ENCODE measurements at places on chromosomes 6 and 20. TPM values are rescaled to one million over a fixed set of nuclear protein-coding genes. Genes with fewer than 3 reads are reported as not detected.

- DNase-seq = no peak
These were observed 78.8 kb downstream of the PTCHD4 start for GRCh38 chr6:48032151-48032550.

GRCh38 chr6:122869437-122870024 lies 80.5 kb downstream of the SMPDL3A start:
- DNase-seq = no peak

Gene NUS1
- total RNA-seq = 20.4 TPM

- DNase-seq = no peak
These were observed 23.1 kb downstream of the MAN1A1 start for GRCh38 chr6:119326291-119327005.

DNA sequence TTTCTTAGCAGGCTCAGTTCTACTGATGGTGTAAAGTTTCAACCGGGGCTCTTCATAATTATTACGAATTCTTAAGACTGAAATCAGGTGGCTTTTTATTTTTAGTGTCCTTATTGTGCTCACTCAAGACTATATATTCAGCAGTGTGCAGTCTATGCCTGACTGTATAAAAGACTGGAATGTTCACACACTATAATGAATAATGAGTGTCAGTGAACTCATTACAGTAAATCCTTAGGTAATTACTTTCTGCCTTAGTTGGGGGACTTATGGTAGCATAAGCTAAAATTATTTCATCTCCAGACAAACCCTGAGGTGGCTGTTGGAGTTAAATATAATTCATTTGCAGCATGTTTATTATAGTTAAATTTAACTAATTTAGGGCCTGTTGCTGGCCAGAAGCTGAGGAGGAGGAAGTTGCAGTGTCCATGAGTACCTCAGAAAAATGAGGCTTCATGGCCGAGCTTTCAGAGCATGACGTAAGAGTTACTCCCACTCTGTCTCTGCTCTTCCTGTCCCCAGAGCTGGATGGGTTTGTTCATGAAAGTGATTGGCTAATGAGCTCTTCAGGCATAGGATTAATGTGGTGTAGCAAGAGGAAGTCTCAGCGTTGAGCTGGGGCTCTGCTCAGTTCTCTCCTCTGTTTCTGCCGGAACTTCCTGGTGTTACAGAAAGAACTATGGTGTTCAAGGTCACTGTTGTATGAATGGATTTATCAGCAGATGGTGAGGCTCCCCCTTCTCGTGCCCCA lies 335.7 kb downstream of the NRN1 start:
- DNase-seq = no peak

Gene CRISP3
- total RNA-seq = 1.2 TPM

DNA sequence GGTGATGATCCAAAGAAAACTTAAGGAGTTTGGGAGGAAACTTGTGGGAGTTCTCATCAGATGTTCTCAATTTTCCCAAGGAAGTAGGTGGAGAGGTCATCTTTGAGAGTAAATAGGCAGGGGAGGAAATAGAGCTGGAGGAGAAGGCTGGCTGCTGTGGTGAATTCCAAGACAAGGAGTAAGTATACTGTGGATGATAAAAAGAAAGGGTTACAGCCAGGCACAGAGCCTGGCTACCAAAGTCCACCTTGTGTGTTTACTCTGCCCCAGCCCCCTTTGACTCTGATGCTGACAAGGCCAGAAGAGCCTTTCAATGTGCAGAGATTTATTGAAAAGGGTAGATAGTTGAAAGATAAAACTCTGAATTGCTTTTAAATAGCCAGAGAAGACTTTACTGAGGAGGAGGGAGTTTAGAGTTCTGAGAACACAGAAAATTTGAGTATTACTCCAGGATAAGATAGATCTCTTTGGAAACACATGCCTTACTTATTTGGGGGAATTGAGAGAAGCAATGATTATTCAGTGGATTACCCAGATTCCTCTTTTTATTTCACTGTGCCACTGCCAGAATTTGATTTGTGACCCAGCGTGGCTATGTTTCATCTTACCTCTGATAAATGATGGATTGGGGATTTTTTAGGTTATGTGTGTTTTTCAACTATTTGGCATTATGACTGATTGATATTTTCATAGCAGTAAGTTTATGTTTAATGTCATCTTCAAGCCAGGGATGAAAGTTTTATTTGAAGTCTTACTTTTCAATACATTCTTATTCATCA lies 182.6 kb upstream of the JAG1 start:
- DNase-seq = no peak

Gene ANKRD6
- total RNA-seq = 10.1 TPM

- DNase-seq = no peak
These were observed 2.3 kb upstream of the TXLNB start for GRCh38 chr6:139294090-139294489.

DNA sequence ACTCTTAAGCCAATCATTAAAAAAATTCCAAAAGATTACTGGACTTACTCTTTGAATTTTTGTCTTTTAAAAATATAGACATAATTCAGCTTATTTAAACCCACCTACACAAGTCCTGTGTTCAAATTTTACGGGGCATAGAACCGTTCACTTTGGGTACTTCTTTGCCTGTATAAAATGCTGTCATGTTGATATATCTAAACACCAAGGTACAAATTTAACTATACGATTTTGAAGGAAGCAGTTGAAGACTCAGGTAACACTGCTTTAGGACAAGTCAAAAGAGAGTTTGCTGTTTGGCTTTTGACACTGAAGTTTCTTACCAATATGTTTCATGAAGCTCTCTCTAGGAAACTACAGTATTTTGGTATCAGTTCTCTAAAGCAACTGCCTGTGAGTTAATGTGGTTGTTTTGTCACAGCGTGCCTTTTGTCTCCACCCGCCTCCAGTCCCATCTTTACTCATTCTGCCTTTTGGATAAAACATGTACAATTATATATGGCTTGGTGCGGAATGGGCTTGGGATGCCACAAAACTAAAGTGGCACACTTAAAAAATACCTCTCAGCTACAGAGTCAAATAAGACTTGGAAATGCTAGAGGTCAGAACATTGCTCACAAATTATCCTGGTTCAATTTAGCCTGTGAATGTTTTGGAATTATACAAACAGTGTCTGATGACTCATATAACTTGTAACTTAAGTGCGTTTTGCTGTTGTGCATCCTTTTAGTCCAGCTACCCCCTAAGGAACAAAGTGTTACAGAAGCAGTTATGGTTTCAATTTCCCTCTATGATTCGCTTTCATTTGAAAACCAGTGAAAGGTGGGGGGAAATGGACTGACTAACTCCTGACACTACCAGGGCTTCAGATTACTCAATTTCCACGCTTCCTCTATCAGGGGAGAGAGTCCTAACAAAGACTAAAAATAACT lies 38.7 kb downstream of the RGS17 start:
- no peak for DNase-seq

Gene TUBB1
- 0.83 TPM for total RNA-seq

GRCh38 chr20:49948809-49949507 lies 12.8 kb downstream of the RNF114 start:
- no peak for DNase-seq

GRCh38 chr6:109801794-109802193 lies 110.7 kb downstream of the FIG4 start:
- no peak for DNase-seq

Gene CLPSL2
- not detected for total RNA-seq

DNA sequence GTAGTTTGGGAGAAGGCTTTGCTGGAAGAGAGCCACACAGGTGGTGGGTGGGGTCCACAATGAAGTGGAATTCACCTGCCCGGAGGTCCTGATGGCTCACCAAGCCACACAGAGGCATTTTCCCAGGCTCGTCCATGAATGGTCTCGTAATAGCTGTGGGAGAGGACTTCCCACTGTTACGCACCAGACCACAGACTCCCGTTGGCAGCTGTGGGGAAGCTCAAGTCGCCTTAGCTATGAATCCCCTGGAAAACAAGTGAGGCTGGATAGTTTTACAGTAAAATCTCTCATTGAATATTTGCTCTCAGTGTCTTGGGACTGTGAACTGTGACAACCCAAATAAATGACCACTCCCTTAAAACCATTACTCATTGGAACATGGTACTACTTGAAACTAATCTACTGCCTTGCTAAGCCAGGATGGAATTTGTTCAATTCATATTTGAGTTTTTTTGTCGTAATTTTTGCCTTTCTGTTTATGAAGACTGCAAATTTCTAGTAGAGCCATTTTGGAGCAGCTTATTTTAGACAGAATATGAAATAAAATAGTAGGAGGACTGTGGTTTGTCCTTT lies 79.4 kb downstream of the JAG1 start:
- no peak for DNase-seq

Gene FUT9
- total RNA-seq = not detected

- no peak for DNase-seq
These were observed 279.5 kb upstream of the CHD6 start for GRCh38 chr20:41897708-41898107.

DNA sequence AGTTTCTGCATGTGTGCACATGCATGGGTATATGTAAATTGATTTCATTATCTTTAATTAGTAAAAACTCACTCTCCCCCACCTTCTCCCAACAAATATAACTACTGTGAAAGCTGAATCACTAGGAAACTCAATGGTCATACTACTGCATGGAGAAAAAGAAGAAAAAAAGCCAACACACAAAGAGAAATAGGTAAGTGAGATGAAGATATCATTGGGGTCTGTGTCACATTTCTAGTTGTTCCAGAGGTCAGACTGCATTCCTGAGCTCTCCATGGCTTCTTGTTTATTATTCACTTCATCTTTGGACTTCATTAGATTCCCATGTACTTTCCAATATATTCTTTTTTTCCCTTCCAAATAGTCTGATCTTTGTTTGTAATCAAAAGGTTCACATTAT lies 98.2 kb downstream of the PTPRK start:
- DNase-seq = no peak

DNA sequence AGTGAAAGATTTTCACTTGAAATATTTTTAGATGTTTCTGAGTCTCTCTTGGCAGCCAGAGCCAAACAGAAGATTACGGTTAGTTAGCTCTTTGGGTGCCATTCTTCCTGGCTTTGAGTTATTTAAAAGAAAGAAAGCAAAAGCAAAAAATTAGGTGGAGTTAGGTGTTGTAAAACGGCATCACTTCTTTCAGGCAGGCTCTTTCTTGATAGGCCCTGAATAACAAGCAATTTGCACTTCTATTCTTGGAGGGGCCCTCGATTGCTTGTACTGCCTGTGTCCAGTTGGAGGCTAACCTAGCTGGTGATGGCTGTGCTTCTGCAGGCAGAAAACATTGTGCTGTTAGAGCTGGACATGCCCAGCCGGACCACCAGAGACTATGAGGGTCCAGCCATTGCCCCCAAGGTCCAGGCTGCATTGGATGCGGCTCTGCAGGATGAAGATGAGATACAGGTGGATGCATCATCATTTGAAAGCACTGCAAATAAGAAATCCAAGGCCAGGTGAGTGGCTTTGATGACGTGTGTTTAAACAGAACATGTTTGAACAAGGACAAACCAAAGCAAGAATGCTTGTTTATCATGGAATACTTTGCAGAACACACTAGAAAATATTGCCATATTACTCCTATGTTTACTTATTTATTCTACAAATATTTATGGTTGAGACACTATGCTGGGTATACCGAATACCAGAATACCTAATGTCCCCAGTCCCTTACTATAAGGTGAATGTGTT lies 28.1 kb upstream of the ASXL1 start:
- no peak for DNase-seq

Gene LY6G6F
- not detected for total RNA-seq

Gene LY6G5C
- 2.0 TPM for total RNA-seq

GRCh38 chr6:36493319-36493718 lies 50.5 kb downstream of the KCTD20 start:
- no peak for DNase-seq

GRCh38 chr20:677957-678356 lies 2.4 kb upstream of the SCRT2 start:
- DNase-seq = no peak

- DNase-seq = no peak
These were observed 3.6 kb upstream of the HINT3 start for GRCh38 chr6:125952764-125953501.

DNA sequence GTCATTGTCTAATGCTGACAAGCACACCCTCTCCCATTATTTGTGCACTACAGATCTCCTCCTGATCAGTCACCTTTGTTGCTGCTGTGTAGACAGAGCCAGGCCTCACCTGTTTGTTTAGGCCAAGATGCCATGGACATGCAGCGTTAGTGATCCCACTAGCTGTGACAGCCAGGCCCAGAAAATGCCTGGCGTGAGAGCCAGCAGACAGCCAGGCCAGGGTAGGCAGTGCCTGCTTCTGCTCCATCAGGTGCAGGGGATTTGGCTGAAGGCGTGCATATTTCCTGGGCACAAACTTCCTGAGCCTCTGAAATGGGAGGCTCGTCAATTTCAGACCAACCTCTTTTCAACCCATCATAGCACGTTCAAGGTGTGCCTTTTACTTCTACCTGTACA lies 27.3 kb downstream of the MANBAL start:
- no peak for DNase-seq

DNA sequence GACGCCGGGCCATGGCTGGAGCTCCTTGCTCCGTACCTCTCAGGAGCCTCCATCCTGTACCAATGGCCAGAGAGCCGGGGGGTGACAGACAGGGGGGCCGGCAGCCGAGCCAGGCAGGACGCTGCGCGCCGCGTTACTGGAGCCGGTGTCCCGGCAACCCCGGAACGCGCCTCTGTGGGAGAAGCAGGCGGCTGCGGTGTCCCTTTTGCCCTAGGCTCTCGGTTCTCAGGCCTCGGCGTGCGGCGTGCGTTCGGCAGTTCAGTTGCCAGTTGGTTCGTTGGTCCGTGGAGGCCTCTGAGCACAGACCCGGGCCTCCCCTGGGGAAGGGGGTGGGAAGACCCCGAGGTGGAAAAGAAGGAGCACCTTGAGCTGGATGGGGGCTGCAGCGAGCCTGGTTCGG lies at the start of gene SPATS1:
SPATS1 (plus strand) TSS at position 162 of the 400 bp plus-strand sequence. CDS start 446 bp downstream, outside the sequence.
- DNase-seq = no peak

GRCh38 chr6:16450285-16450684 lies 211.9 kb downstream of the GMPR start:
- no peak for DNase-seq

Gene TMEM63B
- 26.6 TPM for total RNA-seq

All from esophagus muscularis mucosa (tissue), 4 donors.